ENCODE measurements at places on chromosomes 2 and 18.

DNA sequence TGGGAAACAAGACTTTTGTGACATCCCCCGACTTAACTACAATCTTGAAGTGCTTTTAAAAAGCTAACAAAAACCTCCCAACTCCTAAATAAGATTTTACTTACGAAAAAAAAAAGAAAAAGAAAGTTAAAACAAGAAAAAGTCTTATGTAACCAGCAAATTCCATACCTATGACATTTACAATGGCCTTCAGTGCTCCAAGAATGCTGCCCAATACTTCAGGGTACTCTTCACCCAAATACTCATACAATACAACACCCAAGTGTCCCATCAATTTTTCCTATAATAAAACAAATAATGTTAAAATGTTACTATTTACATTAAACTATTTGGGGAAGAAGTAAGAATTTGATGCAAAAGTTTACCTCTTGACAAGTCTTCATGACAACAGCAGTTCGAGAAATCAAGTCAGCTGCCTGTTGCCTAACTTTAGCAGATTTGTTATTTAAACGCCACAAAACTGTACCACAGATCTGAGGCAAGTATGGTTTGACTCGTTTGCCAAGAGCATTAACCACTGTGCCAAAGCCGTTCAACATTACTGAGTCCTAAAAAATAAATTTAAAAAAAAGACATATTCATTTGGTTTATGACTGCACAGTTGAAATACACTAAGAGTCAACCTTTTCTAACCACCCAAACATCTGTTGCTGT, 34.8 kb downstream of the SF3B1 start:
- no peak for DNase-seq

GRCh38 chr2:15760232-15760910, 168.7 kb downstream of the DDX1 start:
- DNase-seq: no peak

- no peak for DNase-seq
Observed at GRCh38 chr2:104845552-104845931, 8.4 kb upstream of the POU3F3 start.

- no peak for DNase-seq
Observed at GRCh38 chr2:129437725-129438124, 541.7 kb upstream of the RAB6C start.

GRCh38 chr2:48569433-48569832, 39.5 kb downstream of the STON1 start:
- no peak for DNase-seq

GRCh38 chr2:58562276-58562675, 321.2 kb upstream of the FANCL start:
- no peak for DNase-seq

DNA sequence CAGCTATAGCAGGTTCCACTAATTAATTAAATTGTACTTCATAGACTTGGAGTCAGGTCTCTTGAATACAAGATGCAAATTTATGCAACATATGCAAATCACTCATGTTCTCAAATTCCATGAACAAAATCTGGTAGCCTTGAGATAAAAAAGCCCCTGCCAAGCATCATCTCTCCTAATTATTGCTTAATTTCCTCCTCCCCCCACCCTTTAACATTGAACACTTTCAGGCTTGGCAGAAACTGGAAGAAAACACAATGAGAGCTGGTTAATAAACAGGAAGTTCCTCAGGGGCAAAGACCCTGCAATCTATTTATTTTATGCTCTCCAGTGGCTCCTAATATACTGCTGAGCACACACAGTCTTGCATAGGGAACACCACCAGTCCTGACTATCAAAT, 35.6 kb upstream of the ACVR1 start:
- no peak for DNase-seq

DNA sequence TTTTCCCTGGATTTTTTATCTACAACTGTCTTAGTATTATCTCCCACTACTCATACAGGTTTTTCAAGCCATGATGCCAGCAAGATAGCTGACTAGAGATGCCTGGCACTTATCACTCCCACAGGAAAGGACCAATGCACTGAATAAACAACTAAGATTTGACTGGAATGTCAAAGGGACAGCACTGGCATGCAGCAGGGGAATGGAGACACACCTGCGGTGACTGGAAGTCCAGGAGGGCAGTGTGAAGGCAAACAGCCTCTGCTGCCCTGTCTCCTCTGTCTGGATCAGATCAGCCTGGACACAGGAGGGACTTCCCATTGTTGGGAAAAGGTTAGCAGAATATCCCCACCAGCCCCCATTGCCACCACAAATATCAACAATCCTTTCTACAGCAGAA, 85.1 kb downstream of the TMEM237 start:
- no peak for DNase-seq

DNA sequence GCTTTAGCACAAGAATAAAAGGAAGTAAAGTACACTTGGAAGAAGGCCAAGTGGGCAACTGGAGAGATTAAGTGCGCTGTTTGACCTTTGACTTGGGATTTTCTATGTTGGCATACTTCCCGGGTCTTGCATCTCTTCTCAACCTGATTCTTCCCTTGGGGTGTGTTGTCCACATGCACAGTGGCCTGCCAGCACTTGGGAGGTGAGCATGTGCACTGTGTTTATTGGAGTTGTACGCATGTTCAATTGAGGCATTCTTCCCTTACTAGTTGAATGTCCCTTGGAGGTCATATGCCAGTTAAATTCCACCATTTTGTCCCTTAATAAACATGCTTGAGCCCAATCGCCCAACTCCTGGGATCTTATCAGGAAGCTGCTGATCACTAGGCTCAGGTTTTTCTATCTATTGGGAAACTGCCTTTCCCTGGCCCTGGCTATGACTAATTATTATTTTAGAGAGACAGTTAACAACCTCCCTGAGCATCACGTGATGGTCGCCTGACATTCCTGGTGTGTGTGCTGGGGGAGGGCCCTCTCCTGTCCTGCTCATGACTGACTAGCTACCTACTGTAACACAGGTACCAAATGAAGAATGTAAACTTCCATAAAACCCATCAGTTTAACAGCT, 62.5 kb upstream of the RAPGEF4 start:
- no peak for DNase-seq

DNA sequence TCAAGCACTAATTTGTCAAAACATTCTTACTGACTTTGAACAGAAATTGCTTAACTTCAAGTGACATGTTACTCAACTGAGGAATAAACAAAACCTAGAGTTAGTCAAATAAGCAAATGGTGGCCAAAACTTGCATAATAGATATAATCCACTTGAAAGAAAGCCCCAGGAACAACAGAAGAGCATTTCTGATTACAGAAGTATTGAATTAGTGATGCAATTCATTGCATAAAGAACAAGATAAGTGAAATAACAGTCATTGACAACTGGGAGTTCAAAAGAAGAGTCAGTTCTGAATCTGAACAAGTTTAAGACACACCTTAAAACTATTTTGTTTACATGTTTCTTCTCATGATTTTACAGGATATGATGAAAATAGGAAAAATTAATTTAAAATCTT, 30.8 kb downstream of the COBLL1 start:
- DNase-seq: no peak

GRCh38 chr2:213763963-213764362, 479.7 kb downstream of the SPAG16 start:
- DNase-seq: no peak

DNA sequence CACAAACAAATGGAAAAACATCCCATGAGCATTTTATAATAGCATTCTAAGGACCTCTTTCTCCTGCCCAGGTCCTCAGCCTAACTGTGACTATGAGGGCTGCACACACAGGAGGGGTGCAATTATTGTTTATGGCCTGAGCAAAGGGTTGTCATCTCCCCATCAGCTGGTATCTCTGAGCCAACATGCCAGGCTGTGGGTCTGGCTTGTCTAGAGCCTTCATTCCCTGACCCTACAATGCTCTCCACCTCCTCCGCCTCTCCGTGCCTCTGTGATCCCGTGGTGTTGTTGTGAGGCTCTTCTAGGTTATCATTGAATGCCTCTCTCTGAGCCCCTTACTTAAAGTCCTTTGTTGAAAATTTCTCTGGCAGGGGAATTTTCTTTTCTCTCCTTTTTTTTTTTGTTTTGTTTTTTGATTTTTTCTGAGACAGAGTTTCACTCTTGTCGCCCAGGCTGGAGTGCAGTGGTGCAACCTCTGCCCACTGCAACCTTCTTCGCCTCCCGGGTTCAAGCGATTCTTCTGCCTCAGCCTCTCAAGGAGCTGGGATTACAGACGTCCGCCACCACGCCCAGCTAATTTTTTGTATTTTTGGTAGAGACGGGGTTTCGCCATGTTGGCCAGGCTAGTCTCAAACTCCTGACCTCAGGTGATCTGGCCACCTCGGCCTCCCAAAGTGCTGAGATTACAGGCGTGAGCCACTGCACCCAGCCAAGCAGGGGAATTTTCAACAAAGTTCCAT, 126.4 kb downstream of the SMAD7 start:
- DNase-seq: no peak

- DNase-seq: no peak
Observed at GRCh38 chr2:207683879-207684627, 27.4 kb upstream of the CCNYL1 start.

DNA sequence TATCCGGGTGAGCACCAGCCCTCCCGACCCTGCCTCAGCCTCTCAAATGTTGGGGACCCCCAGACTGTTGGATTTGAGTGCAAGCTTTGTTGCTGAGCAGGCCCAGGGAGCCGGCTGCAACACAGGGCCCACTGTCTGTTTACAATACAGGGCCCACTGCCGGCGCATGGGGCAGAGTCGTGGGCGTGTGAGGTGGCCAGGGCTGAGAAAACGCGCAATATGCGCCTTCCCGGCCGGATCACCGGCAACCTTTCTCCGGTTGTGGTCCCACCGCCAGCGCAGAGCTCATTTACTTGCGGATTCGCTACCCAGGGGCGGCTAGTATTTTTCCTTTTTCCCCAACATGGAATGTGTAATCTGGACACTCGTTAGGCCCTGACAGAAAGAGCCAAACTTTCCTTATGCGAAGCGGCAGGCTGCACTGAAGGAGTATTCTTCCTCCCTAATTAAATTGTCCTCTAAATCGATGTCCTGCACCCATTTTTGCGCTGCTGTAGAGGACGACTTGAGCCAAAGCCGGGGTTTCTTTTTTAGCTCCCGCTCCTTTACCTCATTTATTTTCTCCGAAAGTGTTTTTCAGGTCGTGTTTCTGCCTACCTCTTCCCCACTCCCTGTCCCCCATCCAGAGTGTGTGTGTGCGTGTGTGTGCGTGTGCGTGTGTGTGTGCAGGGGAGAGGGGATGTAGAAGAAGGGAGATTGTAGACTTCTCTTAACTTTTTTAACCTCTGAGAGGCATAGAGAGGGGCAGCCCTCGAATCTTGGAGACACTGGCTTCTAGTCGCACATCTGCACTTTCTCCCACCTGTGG, 2.7 kb downstream of the OTX1 start:
- no peak for DNase-seq

DNA sequence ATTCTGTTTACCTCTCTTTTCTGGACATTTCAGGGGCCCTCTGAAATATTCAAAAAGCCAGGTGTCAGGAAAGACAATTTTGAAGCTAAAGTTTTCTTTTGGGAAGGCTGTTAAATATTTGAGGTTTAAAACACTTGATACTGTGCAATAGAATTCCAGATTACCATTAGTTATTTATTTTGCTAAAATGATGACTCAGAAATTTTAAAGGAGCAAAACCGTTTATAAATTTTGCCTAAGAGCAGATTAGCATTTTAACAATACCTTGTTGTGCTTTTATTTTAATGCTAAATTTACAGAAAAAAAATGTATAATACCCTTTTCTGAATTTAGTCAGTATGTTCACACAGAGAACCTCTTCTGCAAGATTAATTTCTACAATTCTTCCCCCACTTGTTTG, 1159.9 kb downstream of the DSC3 start:
- DNase-seq: no peak

- no peak for DNase-seq
Observed at GRCh38 chr18:35623255-35623654, 41.7 kb downstream of the GALNT1 start.

GRCh38 chr2:43636621-43637020, 439 bp upstream of the PLEKHH2 start:
- DNase-seq: no peak

DNA sequence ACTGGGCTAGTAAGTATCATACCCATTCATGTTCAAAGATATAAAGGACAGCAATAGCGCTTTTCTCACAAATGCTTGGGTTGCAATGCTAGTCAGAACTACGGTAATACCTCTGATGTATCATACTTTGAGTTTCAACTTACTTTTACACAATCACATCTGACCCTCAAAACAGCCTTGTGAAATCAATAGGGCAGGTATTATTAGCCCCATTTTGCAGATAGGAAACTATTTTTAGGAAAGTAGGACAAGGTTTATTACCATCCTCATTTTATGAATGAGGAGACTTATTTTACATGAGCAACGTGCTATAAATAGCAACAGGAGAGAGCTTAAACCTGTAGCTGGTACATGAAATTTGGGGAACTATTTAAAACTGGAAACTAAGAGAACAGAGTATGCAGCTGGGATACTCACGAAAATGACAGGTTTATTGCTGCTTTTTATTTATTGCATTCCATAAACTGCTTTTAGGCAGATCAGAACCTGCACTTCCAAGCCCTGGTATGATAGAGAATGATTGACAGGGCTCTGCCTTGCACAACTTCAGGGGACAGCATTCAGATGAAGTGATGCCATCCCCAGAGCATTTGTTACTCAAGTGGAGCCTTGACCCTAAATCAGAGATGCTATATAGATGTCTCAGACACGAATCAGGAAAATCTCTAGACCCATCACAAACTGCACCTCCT, 42.4 kb upstream of the PPM1B start:
- DNase-seq: no peak

GRCh38 chr2:240305369-240305962, 130.0 kb upstream of the GPC1 start:
- no peak for DNase-seq

DNA sequence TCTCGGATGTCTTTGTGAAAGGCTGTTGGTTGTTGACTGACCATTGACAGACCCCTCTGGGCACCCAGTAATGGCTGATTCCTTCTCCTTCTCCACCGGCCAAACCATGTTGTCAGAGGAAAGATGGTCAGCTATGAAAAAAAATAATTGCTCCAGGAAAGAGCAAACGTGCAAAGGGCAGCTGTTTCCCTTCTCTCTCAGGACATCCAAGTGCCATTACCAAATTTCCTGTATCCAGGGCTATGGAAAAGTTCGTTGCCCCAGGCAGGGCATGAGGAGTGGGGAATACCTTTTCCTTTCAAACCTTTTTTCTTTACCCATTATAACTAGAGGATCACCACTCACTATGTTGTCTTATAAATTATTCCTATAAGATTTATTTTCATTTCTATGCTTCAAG, 321.5 kb upstream of the HNRNPA3 start:
- DNase-seq: no peak

GRCh38 chr2:71191570-71191943, 35.3 kb downstream of the PAIP2B start:
- no peak for DNase-seq

DNA sequence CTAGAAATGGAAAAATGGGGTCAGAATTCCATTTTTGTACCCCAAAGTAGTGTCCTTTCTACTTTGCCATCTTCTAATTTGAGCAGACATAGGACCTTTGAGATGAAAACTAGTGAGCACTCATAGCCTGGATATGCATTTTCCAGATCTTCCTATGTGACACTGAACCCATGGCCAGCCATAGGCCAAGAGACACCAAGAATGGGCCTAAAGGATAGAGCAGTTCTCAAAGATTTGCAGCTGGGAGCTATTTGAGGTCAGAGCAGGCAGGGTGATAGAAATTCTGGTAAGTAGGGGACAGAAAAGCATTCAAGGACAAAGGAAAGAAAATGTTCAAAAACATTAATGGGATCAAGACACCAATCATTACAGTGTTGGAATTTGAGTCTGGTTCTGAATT, 332.8 kb downstream of the MYCN start:
- DNase-seq: no peak
